ENCODE measurements at places on chromosomes 3 and 15. TPM values are rescaled to one million over a fixed set of nuclear protein-coding genes. Genes with fewer than 3 reads are reported as not detected.

The LCTL gene
- 3.2 TPM for polyA plus RNA-seq

The TPRG1 gene
- 0.74 TPM for polyA plus RNA-seq

The UPK1B gene
- polyA plus RNA-seq = 0.26 TPM

The TUBGCP5 gene
- 7.7 TPM for polyA plus RNA-seq

The RTP1 gene
- 6.3 TPM for polyA plus RNA-seq

The POLR2M gene
- 19.9 TPM for polyA plus RNA-seq

The GOLGA8R gene
- polyA plus RNA-seq = not detected

The MRPL47 gene
- polyA plus RNA-seq = 229 TPM

The CAPN7 gene
- polyA plus RNA-seq = 10.5 TPM
